ENCODE measurements at places on chromosomes 7 and 10.

GRCh38 chr7:5424749-5425506 is 1.3 kb upstream of the TNRC18 start:
- DNase-seq = peak; percentile 50

GRCh38 chr7:143496263-143496662 is 18.6 kb downstream of the TAS2R41 start:
- DNase-seq = no peak

GRCh38 chr7:18798088-18798906 is 302.7 kb downstream of the HDAC9 start:
- no peak for DNase-seq

DNA sequence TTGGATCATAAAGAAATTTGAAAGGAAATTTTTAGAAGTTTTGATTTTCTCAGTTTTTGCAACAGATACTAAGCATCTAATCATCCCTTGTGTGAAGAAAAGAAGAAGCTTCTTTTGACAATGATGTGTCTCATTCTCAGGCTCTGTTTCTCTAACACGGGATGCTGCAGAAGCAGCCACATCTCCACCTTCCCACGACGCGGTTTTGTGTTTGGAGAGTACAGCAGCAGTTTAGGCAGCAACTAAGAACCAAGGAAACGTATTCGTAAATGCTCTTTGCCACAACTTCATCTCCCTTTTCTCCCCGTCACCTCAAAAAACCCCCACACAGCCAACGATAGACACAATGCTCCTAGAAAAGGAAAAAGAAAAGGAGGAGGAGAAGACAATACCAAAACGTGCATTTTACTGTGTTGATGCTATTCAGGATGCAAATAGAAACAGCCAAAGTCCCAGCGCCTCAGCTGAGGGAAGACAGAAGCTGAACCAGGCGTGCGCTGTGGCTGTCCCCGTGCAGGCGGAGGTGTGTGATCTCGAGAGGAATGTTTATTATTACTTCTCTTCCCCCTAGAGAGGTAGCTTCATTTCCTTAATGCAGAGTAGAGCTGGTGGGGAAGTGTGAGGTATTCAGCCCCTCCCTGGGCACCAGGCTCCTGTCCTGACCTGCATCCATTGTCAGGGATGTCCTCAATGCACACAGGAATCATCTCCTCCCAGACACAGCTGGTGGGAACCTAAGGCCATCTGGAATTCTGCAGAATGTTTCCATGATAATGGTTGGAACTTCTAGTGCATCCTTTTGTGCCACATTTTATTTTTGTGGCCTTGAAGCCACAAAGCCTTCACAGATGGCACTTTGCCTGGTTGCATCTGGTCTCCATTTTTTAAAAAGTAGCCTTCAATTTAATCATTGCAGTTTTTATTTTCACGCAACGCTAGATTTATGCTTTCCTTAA is 174.6 kb upstream of the KLF6 start:
- no peak for DNase-seq

- no peak for DNase-seq
Measured at GRCh38 chr10:13608246-13608853, 21.6 kb downstream of the PRPF18 start.

DNA sequence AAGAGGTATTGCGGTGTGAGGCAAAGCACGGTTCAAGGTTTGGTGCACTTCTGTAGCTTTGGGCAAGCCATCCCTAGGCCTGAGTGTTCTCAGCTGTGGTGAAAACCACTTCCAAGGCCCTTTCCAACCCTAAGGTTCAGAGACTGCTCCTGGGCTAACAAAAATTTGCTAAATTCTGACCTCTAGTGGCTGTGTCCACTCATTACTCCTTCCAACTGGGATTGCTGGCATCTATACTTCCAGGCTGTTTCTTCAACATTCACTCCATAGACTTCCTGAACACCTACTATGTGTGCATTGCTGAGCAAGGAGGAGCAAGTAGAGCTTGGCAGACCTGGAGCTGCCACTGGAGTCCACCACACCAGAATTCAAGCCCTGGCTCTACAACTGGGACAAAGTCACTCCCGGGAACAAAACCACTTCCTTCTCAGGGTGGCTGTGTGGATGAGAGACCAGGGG is 29.3 kb upstream of the SH3PXD2A start:
- DNase-seq = peak; percentile 74

DNA sequence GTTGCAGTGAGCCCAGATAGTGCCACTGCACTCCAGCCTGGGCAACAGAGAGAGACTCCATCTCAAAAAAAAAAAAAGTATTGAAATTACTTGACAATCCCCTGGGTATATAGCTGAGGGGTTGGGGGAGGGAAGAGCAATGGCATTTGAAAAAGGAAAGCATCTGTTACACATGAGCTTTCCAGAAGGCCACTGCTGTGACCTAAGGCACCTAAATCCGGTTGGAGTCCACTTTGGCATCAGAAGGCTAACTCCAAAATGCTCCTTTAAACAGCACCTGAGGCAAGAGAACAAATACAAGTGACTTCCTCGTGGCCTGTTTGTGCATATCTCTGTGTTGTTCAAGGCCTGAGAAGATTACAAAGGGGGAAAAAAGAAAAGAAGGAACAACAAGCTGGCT is 74.8 kb upstream of the PALS2 start:
- no peak for DNase-seq

DNA sequence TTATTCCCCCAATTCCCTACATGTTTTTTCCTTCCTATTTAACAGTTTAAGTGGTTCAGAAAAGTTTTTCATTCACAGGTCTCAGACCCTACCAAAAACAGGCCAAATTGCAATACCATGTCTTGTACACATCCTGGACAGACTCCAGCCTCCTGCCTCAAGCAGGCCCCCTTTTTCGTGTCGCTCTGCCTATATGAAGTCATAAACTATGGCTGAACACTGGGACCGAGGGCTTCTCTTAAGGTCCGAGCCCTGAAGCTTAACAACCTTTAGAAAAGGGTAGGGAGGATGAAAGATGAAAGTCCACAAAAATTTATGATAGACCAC is 1.4 kb downstream of the FBXW4 start:
- peak; percentile 59 for DNase-seq

DNA sequence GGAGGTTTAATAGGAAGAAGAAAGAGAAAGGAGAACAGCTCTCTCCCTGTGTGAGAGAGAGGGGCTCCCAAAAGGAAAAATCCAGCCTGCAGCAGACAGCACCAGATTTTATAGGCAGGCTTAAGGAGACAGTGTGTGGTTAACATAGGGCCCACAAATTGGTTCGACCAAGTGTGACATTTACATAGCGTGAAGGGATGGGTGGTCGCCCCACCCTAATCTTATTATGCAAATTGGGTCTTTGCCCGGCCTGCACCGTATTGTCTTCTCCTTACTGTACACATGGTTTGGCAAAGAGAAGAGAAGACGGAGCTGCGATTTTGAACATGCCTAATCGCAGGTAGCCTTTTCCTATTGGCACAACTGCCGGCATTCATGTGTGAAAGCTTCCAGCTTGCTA is 756.3 kb downstream of the NXPH1 start:
- peak; percentile 99 for DNase-seq

DNA sequence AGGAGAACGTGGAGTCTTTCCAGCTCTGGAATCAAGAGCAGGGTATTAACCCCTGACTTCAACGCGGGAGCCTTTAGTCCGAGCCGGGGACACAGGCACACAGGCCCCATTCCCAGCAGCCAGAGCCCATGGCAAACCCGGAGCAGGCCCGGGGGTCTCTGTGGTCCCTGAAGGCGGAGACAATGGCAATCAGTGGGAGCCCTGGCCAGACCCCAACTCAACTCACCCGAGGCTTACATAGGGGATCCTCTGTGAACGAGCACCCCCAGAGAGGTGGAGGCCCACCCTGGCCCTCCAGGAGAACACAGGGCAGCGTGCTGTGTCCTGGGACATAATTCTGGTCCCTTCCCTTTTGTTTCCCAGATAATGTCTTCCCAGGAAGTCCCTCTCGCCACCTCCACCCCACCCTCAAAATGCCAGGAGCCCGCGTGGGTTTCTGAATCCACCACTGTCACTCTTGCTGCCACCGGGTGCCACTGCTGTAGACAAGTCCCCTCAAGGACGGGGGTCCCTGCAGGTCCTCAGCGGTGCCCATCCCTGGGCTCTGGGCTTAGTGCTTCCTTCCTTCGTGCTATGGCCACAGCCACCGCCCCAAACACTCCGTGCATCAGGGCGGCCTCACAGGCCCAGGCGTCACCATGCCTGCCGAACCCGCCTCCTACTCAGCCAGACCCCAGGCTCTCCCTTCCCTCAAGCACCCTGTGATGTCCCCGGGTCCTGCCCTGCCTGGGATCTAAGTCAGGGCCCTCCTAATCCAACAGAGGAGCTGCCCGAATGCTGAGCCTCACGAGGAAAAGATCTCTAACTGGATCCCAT is 28.6 kb upstream of the PPP2R2D start:
- no peak for DNase-seq

GRCh38 chr10:124903111-124903510 is 38.8 kb upstream of the ZRANB1 start:
- DNase-seq = no peak

- DNase-seq = no peak
Measured at GRCh38 chr7:131364767-131365344, 37.2 kb downstream of the MKLN1 start.

- no peak for DNase-seq
Measured at GRCh38 chr10:117425974-117426566, 50.8 kb upstream of the PDZD8 start.

All from NCI-H82 (cell line).